ENCODE measurements at places on chromosomes 12 and 14. TPM values are rescaled to one million over a fixed set of nuclear protein-coding genes. Genes with fewer than 3 reads are reported as not detected.

LRRC43 gene
- total RNA-seq, result 0.71 TPM

CCDC175 gene
- total RNA-seq, result not detected

PARP11 gene
- total RNA-seq, result 5.6 TPM

COX8C gene
- total RNA-seq, result not detected

KRT79 gene
- 0.77 TPM for total RNA-seq

HOXC12 gene
- not detected for total RNA-seq
